Omental fat pad (tissue), 4 donors: ENCODE measurements at places on chromosomes 6 and 20.

DNA sequence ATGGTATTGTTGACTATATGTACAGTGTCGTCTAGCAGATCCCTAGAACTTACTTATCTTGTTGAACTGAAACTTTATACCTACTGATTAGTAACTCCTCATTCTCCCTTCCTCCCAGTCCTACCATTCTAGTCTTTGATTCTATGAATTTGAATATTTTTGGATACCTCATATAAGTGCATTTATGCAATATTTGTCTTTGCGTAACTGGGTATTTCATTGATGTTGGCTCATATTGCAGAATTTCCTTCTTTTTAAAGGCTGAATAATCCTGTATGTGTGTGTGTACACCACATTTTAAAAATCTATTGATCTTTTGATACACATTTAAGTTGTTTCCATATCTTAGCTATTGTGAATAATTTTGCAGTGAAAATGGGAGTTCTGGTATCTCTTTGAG, 119.9 kb downstream of the SOX4 start:
- no peak for DNase-seq

GRCh38 chr6:156904176-156904967, 127.2 kb downstream of the ARID1B start:
- no peak for DNase-seq

- no peak for DNase-seq
Measured at GRCh38 chr20:20734475-20734948, 22.1 kb upstream of the RALGAPA2 start.

DNA sequence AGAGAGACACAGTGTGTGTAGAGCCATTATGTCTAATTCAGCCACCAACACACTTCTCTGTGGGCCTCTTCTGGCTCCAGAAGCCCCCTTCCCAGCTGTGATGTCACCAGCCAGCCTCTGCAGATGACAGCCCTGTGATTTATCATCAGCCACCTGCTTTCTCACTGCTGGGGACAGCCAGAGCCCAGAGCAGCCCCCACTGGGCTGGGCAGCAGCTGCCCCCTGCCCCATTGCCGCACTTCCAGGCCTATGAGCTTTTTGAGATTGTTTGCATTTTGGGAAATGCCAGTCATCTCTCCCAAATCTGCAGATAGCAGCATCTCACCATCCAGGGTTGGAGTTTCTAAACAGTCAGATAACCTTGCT, 21.9 kb upstream of the STX16 start:
- no peak for DNase-seq

DNA sequence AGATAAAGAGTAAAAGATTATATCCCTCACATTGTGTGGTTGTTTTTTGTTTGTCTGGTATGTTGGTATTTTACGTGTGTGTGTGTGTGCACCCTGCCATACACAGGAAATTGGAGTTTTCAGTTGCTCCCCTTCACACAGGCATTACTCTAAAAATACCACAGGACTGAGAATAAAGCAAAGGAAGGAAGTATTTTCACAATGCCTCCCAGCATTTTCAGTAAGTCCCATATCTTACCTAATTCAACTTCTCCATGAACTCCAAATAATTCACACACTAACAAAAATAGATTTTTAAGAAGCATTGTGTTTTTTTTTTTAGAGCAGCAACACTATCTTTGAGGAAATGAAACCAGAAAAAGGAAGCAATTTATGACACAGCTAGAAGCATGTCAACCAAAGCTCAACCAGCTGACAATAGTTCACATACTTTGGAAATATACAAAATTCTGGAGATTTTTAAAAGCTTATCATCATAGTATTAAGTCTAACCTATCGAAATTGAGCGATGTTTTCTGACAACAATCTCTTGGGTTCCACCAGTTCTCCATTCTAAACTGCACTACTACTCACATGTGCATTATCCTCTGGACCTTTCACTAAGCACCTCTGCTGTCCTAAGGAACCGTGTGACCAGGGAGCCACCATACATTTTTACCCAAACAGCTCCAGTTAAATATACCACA, 2.1 kb downstream of the UBE2J1 start:
- no peak for DNase-seq

- no peak for DNase-seq
Measured at GRCh38 chr20:49392745-49393144, 89.7 kb downstream of the KCNB1 start.

DNA sequence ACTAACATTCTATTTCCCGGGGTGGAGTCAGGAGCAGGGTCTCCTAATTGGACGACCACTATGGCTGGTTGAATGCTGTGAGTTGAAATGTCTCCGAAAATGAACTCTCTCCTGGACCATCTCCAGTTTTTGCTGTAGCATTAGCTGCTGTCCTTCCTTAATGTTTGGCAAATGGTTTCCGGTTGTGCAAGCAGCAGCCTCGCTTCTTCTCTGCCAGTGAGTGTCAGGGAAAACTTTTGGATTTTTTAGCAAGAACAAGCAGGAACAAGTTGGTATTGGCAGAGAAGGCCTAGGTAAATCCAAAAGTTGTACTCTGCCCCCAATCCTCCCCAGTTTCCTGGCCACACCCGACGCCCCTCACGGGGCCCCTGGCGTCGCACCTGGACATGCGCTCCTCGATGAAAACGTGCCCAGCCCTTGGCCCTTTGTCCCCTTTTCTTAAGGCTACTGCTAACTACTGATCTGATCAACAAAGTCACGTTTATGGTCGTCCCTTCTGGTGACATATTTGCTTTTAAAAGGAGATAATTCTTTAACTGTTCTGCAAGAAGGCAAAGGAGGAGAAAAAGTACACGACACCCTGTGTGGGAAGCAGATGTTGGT, 103.2 kb downstream of the ARMC2 start:
- no peak for DNase-seq

DNA sequence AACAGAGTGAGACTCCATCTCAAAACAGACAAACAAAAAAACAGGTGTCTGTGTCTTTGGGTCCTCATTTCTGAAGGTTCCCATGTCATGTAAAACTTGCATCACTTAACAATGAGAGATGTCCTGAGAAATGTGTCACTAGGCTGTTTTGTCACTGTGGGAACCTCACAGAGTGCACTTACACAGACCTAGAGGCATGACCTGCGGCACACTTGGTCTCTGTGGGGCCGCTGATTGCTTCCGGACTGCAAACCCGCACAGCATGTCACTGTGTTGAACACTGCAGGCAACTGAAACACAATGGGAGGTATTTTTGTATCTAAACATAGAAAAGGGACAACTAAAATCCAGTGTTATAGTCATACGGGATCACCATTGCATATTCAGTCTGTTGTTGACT, 42.3 kb upstream of the TMEM181 start:
- no peak for DNase-seq

- no peak for DNase-seq
Measured at GRCh38 chr6:52423448-52423847, 3.3 kb downstream of the EFHC1 start.

GRCh38 chr6:80382811-80383210, 276.3 kb downstream of the BCKDHB start:
- no peak for DNase-seq

DNA sequence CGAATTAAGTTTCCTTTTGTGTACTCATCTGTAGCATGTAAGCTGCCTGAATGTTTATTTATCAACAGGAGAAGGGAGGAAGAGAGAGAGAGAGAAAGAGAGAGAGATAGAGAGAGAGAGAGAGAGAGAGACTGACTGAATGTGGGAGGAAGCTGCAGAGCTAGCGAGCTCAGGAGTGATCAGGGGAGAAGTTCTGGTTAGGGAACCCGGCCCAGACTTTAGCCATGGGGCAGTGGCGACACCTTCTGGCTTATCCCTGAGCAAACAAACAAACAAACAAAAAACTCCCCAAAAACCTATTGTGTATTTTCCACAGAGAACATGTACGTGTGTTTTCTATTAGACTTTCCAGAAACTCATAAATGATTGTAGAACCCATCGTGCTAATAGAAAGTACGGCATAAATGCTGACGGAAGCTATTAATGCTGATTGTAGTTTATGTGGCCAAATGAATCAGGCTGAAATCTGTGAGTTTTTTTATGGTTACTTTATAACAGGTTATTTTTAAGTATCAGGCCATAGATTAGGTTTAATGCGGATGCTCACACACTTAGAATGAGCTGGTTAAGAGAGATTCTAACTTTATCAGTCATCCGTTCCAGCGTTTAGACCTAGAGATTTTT, 92.8 kb downstream of the CLIC5 start:
- DNase-seq, result no peak

- no peak for DNase-seq
Measured at GRCh38 chr6:14072084-14072483, 45.5 kb upstream of the CD83 start.

DNA sequence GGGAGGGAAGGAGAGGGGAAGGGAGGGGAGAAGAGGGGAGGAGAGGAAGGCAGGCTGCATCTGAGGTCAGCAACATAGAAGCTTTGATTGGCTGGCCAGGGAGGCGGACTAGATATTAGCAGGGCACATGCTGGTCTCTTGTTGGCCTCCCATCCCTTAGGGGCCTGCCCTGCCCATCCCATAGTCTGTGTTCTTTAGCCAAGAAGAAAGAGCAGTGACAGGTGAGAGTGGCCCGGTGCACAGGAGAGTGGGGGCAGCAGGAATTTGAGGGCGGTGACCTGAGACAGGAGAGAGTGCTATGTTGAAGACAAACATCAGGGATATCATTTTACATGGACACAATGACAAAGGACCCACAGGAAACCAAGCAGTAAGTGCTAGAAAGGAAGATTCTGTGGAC, 413.5 kb downstream of the SYNE1 start:
- no peak for DNase-seq

GRCh38 chr20:43752561-43753301, 25.9 kb upstream of the GTSF1L start:
- DNase-seq, result no peak

- DNase-seq, result no peak
Measured at GRCh38 chr20:47559141-47559540, 57.5 kb downstream of the NCOA3 start.

- peak; percentile 50 for DNase-seq
Measured at GRCh38 chr6:52284131-52284459, 447 bp downstream of the MCM3 start.
